ENCODE measurements at places on chromosomes 5 and 9. TPM values are rescaled to one million over a fixed set of nuclear protein-coding genes. Genes with fewer than 3 reads are reported as not detected.

GRCh38 chr9:91937056-91937455 is 13.0 kb downstream of the ROR2 start:
- H3K27ac ChIP-seq: no peak overlapping the region
- DNase-seq: no peak
- H3K36me3 ChIP-seq: no peaks in the 10 kb centered on the region

DNA sequence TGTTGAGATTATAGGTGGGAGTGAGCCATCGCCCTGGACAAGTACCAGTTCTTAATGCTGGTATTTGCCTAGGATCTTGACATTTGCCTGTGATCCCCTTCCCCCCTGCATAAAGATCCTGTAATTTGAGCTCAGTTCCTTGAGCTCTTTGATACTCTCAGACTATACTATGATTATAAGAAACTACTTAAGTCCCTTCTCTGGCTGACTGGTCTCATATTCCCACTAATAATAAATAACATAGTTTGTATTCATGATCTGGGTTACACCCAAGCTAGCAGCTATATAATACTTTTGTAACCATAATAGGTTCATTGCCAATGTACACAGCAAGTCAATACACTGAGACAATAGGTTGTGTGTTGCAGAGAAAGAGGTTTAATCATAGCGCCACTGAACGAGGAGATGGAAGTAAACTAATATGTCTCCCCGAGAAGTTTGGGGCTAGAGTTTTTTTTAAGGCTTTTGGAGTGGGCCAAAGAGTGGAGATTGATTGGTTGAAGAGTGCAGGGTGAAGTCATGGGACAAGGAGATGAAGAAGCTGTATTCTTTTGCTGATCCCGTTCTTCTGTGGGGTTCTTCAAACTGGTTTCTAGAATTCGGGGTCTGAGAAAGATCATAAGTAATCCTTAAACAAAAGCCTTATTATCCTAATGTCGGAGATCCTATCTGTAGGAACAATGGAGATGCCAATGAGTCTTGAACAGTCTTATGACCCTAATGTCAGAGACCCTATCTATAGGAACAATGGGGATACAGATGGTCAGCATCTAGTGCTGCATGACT is 20.7 kb upstream of the SHOC1 start:
- peaks cover 7% of the 10 kb centered on the region for H3K27me3 ChIP-seq
- H3K4me1 ChIP-seq: no peaks in the 10 kb centered on the region
- H3K27ac ChIP-seq: no peak overlapping the region
- no peaks in the 10 kb centered on the region for H3K36me3 ChIP-seq
- H3K4me3 ChIP-seq: no peak overlapping the region

GRCh38 chr5:149419859-149420544 is 40.9 kb upstream of the IL17B start:
- H3K27ac ChIP-seq: no peak overlapping the region
- H3K4me3 ChIP-seq: no peak overlapping the region
- DNase-seq: no peak
- H3K27me3 ChIP-seq: no peaks in the 10 kb centered on the region
- no peaks in the 10 kb centered on the region for H3K36me3 ChIP-seq

- H3K4me3 ChIP-seq: no peak overlapping the region
- H3K27ac ChIP-seq: no peak overlapping the region
- H3K27me3 ChIP-seq: no peaks in the 10 kb centered on the region
- peaks cover 6% of the 10 kb centered on the region for H3K36me3 ChIP-seq
Observed at GRCh38 chr5:651296-652022, 39.3 kb downstream of the CEP72 start.

DNA sequence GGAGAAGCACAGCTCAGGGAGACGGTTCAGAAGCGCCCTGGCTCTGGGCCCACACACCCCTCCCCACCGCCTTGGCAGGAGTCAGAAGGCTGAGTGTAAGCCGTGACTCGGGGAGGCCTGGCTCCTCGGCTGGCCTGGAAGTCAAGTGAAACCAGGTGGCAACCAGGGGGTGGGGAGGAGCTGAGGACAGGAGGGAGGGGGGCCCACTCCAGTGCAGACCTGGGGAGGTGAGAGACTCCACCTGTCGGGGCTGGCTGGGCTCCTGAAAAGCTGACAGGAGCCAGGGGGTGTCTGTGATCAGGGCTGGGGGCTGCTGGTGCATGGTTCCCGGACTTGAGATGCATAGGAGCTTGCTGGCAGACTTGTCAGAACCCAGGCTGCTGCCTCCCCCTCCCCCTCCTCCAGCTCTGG is 150.2 kb upstream of the PHYKPL start:
- DNase-seq: no peak
- no peak overlapping the region for H3K4me3 ChIP-seq
- no peaks in the 10 kb centered on the region for H3K4me1 ChIP-seq
- no peaks in the 10 kb centered on the region for H3K36me3 ChIP-seq
- H3K27me3 ChIP-seq: peaks cover 5% of the 10 kb centered on the region

GRCh38 chr5:58675341-58675740 is 92.5 kb downstream of the RAB3C start:
- peaks cover 5% of the 10 kb centered on the region for H3K27me3 ChIP-seq
- H3K36me3 ChIP-seq: no peaks in the 10 kb centered on the region
- no peaks in the 10 kb centered on the region for H3K4me1 ChIP-seq
- H3K4me3 ChIP-seq: no peak overlapping the region
- no peak for DNase-seq

DNA sequence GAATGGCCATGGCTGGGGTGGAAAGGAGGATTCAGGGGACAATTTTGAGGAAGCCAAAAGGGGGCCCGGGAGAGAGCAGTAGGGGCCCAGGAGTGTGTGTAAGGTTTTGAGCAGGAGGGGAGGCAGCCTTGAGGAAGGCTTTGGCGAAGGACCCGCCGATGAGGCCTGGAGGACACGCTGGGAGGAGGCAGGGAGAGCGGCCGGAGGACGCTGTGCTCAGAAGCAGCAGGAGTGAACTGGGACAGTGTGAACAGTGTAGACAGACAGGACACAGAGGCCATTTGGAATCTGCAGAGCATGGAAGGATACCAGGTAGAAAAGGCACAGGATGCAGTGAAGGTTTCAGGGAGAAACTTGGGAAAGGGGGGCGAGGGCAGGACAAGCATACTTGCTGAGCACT is 14.9 kb downstream of the UNC5A start:
- H3K27me3 ChIP-seq: peaks cover 12% of the 10 kb centered on the region
- no peak overlapping the region for H3K27ac ChIP-seq
- no peak for DNase-seq
- no peak overlapping the region for H3K4me3 ChIP-seq
- H3K36me3 ChIP-seq: no peaks in the 10 kb centered on the region
- H3K4me1 ChIP-seq: no peaks in the 10 kb centered on the region

Gene SLC6A19
- not detected for total RNA-seq

Gene FOXD4L5
- 0.26 TPM for total RNA-seq

Gene KLHL3
- 8.3 TPM for total RNA-seq

Gene EFNA5
- not detected for total RNA-seq

Gene PRUNE2
- total RNA-seq: 0.69 TPM
